ENCODE measurements at places on chromosomes 13 and 19.

DNA sequence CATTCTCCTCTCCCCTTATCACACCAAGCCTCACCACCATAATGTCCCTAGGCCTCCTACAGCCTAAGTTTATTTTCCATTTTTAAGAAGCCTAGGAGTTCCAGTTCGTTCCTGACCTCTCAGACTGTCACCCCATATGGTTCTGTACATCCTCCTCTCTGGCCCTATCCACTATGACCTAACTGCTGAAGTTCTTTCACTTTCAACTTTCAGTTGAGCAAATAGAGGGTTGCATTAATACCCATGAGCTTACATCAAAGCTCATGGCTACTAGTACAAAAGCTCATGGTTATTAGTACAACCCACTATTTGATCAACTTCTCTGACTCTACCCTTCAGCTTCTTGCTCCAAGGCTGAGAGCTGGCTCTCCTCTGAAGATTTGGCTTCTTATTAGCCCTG lies 72.9 kb downstream of the FGF14 start:
- no peak for DNase-seq

DNA sequence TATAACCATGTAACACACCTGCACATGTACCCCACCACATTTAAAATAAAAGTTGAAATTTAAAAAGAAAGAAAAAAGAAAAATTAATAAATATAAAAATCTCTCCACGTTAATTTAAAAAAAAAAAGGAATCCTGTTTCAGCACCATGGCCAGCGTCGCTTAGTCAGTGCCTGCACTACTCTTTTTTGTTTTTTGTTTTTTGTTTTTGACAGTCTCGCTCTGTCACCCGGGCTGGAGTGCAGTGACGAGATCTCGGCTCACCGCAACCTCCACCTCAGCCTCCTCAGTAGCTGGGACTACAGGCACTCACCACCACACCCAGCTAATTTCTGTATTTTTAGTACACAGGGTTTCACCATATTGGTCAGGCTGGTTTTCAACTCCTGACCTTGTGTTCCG lies 835.9 kb downstream of the UQCRFS1 start:
- no peak for DNase-seq

DNA sequence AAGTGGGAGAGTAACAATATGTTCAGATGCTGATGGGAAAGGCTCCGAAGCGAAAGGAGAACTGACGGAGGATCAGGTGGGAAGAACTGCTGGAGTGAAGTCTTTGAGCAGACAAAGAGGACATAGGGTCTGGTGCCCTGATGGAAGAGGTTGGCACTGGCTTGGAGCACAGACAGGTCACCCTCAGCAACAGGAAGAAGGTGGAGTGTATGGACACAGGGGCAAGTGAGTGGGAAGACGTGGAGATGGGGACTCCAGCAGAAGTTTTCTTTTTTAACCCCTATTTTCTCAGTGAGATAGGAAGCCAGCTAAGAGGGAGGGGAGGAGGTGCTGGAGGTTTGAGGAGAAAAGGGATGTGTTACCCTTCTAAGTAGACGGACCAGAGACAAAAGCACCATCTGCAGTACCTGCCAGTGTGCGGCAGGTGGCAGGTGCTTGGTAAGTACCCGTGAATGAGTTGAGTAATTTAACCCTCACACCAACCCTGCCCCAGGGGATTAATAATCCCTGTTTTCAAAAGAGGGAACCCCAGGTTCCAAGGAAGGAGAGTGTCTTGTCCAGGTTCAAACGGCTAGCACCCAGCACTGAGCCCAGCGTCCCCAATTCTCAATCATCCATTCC lies 11.2 kb downstream of the HAS1 start:
- no peak for DNase-seq

DNA sequence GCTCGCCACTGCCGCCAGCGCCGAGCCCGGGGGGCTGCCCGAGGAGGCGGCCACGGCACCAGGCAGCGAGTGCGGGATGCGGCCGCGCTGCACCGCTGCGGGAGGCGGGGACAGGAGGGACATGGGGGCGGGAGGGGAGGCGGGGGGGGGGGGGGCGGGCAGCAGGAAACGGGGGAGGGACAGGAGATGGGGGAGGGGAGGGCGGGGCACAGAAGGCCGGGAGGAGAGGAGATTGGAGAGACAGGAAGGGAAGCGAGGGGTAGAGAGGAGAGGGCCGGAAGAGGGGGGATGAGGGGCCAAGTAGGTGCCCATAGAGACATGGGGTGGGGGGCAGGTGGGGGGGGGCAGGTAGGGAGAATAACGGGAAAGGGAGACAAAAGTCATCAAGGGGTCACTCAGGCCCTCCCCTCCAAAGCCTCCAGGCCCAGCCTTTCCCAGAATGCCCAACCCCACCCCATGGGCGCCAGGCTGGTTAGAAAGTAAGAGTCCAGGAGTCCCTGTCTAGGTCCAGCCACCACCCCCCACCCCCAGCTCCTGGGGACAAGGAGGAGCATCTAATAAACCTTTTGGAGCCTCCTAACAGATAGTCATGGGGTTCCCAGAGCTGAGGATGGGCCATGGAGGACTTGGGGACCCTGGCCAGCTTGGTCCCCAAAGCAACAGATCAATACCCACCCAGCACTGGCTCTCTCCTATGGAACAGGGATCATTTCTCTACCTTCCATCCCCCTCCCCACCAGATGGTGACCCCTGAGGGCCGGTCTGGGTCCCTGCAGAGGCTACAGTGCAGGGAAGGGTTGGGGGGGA lies 9.5 kb downstream of the NR2F6 start:
- DNase-seq: no peak

DNA sequence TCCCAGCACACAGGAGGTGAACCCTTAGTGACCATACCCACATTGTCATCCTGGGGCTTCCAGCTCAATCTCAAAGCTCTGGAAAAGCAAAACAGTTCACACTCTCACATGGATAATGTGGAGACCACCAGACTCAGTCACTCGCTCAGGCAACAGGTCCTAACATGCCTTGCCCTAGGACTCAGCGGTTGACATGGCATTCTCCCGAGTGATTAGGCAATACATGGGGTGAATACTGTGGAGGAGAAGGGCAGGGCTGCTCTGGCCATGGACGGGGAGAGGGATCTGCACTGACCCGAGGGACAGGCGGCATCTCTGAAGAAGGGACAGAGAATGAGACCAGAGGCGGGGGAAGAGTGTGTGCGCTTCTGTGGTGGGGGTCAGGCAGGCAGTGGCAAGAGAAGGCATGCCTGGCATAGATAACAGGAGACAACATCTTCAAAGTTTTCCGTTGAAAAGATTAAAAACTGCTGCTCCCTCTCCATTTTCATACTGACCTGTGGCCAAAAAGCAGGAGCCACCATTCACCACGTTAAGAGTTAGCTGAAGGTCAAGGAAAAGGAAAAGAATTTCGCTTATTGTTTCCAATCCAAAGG lies 44.5 kb upstream of the EPHX3 start:
- DNase-seq: no peak

DNA sequence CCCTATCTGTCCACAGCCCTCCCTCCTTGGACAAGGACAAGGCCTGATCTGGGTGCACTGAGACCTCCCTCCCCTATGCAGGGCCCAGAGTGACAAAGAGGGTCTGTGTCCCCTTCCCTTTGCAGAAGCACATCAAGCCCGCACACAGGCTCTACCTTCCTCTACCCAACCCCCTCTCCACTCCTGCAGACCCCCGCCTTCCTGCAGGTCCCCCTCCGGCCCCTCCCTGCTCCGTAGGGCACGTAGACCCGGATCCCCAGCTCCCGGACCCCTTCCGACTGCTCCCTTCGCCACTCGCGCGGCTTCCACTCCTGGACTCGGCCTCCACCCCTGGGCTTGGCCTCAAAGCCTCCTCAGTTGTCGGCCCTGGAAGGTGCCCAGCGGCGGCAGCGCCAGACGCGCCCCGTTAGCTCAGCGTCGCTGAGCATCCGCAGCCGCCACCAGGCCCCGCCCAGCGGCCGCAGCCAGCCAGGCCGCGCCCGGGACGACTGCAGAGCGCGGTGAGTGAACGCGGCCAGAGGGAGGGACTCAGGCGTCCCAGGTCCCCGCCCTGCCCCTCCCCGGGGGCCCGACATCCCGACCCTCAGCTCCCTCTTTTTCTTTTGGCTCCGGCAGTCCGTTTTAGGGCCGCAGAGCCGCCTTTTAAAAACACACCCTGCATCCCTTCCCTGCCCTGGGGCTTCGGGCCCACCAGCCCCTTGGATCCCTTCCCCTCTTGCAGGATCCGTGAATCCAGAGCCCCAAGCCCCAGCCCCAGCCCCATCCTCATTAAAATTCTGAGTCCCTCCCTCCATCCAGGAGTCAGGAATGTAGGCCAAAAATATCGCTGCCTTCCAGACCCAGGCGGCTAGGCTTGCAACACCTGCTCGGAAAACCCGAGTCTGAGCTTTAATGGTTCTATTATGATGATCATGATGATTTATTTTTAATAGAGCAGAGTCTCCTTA lies 1.5 kb upstream of the MYADM start:
- DNase-seq: peak; percentile 56

GRCh38 chr19:5217171-5217570 lies 123.4 kb downstream of the PTPRS start:
- no peak for DNase-seq

DNA sequence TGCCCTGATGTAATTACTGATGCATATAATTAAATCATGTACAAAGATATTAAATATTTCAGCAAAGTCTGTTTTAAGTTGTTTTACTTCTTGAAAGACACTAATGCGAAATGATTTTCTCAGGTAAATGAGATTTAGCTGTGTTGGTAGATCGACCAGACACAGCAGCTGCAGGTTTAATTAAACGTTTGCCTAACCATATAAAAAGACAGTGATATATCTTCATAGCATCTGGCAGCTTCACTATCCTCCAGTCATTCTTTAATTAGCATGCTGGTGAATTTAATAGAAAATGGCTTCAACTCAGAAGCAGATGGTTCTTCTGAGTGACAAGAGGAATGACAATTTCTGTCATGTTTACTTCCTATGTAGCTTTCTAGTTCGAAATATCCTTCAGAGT lies 69.3 kb downstream of the NHLRC3 start:
- no peak for DNase-seq

GRCh38 chr19:840519-841206 lies at the start of gene PRTN3:
Gene PRTN3, plus strand, starts transcription at chr19:840999. Its CDS starts 10 bp downstream, at chr19:841009.
- no peak for DNase-seq

- no peak for DNase-seq
Measured at GRCh38 chr13:98080280-98080679, 62.6 kb upstream of the FARP1 start.

DNA sequence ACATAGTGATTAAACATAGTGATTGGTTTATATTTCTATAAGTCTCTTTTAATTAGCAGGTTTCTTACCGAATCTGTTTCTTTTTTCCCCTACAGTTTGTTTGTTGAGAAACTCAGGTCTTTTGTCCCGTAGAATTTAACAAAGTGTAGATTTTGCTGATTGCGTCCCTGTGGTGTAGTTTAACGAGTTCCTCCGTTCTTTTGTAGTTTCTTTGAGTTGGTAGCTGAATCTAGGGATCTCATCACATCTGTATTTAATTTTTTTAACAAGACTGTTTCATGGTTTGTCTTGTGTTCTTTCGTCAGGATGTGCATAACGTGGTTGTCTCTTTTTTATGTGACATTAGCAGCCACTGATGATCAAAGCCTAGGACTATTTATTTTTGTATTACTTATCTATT lies 111.1 kb downstream of the AKAP11 start:
- no peak for DNase-seq

- no peak for DNase-seq
Measured at GRCh38 chr13:102236830-102237229, 165.0 kb downstream of the FGF14 start.

DNA sequence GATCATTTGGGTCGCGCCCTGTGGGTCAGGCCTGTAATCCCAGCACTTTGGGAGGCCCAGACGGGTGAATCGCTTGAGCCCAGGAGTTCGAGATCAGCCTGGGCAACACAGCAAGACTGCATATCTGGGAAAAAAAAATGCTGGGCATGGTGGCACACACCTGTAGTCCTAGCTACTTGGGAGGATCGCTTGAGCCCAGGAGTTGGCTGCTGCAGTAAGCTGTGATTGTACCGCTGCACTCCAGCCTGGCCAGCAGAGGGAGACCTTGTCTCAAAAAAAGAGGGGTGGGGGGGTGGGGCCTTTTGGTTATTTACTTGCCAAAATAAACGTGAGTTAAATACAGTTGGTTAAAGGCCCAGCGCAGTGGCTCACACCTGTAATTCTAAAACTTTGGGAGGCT lies 9.8 kb upstream of the ZNF544 start:
- DNase-seq: no peak

DNA sequence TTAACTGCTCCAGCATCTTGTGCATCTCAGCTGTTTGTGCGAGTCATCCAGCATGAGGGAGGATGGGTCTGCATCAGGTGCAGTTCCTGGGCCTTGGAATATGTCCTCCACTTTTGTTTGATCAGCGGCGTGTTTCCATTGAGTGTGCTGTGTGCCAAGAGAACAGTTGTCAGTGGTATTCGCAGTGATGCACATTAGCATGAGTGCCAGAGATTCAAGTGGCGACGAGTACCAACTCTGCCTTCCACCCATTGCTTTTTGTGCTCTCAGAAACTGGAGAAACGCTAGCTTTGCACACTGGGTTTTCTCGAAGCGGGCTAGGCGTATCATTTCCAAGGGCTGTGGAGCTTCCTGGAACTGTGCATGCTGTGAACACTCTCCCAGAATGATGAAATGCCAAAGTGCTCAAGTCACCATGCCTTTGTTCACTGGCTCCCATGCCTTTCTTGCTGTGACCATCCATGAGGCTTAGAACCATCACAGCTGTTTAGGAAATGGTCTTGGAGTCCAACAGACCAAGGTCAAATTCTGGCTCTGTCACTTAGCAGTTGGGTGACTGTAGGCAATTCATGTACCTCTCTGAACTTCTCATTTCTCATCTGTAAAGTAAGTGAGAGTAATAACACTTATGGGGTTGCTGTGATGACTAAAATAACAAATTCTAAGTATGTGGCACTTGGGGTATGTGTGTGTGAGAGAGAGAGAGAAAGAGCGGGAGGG lies 18.4 kb downstream of the LRCH1 start:
- no peak for DNase-seq

- DNase-seq: no peak
Measured at GRCh38 chr19:46192992-46193650, 36.4 kb upstream of the IGFL1 start.

- no peak for DNase-seq
Measured at GRCh38 chr19:16012552-16012951, 63.7 kb upstream of the TPM4 start.

DNA sequence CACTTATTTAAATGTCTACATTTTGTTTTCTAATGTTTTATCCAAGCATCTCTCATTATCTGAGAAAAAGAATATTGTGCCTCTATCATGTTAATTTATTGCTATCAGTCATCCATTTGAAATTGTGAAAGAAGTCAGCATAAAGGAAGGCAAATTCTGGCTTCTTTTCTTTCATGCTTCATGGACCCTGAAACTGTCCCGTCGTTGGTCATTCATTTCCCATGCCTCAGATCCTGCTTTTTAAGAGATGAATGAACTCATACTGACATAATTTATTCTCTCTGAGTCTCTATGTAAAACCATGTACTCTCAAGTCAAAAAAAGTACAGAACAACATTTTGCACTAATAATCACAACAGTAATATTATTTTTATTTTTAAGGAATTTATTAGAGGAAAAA lies 2512.0 kb downstream of the PCDH9 start:
- DNase-seq: no peak

- DNase-seq: no peak
Measured at GRCh38 chr13:31919971-31920726, 111.4 kb upstream of the FRY start.

Data from stimulated activated CD4-positive, alpha-beta T cell treated with anti-CD3 and anti-CD28 coated beads, Interleukin-15, amount 100 ng/mL, for 1 hour (primary cell).